ENCODE measurements at places on chromosomes 2 and 18.

- peak; percentile 83 for DNase-seq
Measured at GRCh38 chr2:100292022-100292580, 30.2 kb downstream of the LONRF2 start.

DNA sequence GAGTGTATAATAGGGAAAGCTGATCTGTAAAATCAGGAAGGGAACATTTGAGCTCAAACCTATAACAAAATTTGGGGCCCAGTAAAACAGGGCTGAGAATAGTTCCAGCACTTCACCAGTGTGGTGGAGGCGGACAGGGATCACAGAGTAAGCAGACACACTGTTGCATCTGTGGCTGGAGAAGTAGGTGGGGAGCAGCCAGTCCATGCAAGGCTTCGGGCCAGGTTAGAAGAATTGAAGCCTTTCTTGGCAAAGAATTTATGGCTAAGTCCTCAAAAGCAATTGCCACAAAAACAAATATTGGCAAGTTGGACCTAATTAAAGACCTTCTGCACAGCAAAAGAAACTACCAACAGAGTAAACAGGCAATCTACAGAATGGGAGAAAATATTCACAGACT lies 93.8 kb upstream of the ZBTB14 start:
- DNase-seq = no peak

- no peak for DNase-seq
Measured at GRCh38 chr18:79940814-79941472, 10.5 kb downstream of the SLC66A2 start.

DNA sequence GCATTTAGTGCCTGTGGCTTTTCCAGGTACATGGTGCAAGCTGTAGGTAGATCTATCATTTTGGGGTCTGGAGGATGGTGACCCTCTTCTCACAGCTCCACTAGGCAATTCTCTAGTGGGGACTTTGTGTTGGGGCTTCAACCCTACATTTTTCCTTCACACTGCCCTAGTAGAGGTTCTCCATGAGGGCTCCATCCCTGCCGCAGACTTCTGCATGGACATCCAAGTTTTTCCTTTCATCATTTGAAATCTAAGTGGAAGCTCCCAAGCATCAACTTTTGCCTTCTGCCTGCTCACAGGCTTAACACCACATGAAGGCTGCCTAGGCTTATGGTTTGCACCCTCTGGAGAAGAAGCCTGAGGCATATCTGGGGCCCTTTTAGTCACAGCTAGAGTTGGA lies 492.7 kb downstream of the PIK3C3 start:
- DNase-seq = no peak

- DNase-seq = no peak
Measured at GRCh38 chr2:120485096-120485495, 139.2 kb downstream of the INHBB start.

DNA sequence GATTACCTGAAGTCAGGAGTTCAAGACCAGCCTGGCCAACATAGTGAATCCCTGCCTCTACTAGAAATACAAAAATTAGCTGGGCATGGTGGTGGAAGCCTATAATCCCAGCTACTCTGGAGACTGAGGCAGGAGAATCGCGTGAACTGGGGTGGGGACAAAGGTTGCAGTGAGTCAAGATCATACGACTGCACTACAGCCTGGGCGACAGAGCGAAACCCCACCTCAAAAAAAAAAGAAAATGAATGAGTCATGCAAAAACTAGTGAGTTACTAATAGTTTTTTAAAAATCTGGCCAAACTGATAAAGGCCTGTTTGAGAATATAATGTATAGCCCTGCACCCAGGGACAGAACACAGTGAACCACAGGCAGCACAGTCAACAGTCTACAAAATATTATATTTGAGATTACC lies 17.5 kb downstream of the AFG3L2 start:
- DNase-seq = no peak

Measured in activated CD4-positive, alpha-beta T cell treated with anti-CD3 and anti-CD28 coated beads, Interleukin-2, Interleukin-6, amounts not matched to agents 100 ng/mL and 50 ng/mL, durations not matched to agents 16 hours and 8 hours (primary cell).